Bronchial epithelial cell (primary cell): ENCODE measurements at places on chromosomes 4 and X.

- peak; percentile 23 for DNase-seq
Observed at GRCh38 chrX:152960115-152960514, 33.8 kb downstream of the PNMA5 start.

DNA sequence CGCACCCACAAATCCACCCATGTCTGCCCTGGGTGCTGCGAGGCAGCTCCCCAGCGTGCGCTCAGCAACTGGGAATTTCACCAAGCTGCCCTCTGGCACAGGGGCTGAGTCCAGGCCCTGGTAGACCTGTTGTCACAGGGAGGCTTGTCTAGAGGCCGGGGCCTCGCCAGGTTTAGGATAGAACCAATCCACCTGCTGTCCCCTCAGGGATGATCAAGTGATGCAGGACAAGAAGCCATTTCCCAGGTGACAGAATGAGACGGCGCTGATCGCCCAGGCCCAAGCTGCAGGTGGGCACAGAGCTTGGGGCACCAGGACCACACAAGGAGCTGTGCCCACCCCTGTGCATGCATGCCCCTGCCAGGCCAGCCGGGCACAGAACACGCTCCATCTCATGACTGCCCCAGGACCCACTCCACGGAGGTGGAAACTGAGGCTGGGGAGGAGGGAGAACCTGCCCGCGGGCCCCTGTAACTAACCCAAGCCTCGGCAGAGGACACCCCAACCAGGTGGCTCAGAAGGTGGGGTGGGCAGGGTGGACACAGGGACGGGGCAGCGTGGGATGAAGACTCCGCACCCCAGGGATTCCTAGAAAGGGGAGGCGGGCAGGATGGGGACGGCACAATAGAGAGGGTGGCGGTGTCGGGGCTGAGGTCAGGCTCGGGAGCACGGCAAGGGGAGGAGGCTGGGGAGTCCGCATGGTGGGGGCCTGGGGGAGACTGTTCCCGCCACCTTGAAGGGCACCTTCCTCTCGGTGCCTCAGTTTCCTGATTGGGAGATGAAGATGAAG is 78.0 kb downstream of the ZFYVE28 start:
- no peak for DNase-seq

DNA sequence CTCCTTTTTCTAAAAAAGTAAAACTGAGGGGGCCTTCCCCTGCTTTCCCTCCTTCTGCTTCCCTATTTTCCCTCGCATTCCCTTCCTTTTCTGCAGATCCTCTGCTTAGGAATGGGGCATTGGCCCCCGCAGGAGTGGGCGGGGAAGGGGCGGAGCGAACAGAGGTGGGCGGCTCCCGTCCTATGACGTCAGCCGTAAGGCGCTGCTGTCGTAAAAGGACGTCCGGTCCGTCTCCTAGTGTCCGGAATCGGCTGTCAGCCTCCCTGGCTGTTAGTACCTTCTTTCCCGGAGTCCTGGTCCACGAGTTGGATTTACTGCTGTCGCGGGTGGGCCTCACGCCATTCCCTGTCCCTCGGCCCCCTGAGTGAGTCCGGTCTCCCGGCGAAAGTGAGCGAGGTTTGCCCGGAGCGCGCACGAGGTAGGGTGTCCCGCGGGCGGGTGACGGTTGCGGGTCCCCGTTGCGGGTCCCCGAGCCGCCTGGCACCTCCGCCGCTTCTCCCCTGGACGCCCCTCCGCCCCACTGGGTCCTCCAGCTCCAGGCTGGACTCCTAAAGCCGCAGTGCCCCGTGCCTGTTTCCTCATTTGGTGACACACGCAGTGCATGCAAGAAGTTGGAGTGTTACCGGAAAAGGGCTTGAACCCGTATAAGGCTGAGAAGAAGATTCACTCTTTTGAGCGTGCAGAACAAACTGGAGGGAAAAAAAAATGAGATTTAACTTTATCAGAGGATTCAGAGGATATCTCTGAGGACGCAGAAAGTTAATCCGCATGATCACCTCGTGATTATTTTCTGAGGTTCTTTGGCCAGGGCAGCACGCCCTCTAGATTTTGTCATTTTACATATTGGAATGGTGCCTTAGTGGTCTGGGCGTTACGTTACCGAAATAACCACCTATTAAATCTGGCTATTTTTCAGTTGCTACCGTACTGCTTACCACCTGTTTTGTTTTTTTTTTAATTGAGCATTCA is at the start of gene ZNF330:
ZNF330 (plus strand) TSS at position 205 of the 969 bp plus-strand sequence. CDS start 1,477 bp downstream, outside the sequence.
- DNase-seq: peak; percentile 72

DNA sequence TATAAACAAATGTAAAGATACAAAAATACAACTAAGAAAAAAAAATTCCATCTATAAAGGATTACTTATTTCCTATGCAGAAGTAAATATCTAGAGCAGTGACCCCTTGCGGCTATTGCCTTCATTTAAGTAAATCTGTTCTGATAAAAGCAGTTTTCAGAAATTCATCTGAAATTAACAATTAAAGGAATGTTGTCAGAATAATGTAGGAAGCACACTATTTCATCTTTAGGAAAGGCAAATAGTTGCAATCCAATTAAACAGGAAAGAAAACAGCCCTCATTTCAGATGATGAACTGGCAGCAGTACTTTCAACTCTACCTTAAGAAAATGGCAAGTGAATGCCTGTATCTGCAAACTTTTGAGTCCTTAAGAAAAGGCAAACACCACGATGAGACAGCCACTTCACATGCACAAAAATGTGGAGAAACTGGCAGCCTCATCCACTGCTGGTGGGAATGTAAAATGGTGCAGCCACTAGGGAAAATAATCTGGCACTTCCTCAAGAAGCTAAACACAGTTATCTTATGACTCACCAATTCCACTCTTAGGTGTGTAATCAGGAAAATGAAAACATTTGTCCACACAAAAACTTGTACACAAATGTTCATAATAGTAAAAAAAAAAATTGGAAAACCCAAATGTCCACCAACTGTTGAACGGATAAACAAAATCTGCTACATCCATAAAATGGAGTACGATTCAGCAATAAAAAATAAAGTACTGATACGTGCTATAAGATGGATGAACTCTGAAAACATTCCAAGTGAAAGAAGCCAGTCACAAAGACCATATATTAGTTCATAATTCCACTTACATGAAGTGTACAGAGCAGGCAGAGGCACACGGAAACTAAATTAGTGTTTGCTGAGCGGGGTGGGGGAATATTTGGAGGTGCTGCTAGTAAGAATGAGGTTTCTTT is 2.0 kb upstream of the THAP9 start:
- DNase-seq: peak; percentile 83

- DNase-seq: no peak
Observed at GRCh38 chr4:2236944-2237666, 4.8 kb downstream of the HAUS3 start.

GRCh38 chr4:154472858-154473257 is 18.7 kb downstream of the DCHS2 start:
- no peak for DNase-seq

DNA sequence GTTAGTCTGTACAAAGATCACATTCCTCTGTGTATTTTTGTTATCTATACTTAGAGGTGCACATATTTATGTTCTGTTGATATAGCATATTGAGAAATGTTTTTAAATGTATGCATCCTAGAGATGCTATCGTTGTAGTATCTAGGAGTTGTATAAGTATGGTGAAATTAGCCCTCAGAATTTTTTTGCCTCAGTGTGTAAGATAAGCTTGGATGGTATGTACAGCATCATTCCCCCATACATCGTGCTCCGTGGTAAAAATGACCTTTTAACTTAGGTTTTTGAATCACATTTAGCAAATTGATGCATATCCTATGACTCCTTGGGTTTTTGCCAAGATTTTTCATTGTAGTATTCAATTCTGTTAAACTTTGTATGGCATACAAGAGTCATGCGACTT is 113.5 kb downstream of the RPA4 start:
- DNase-seq: no peak

- DNase-seq: peak; percentile 38
Observed at GRCh38 chrX:48083212-48083611, 11.8 kb upstream of the ZNF630 start.

DNA sequence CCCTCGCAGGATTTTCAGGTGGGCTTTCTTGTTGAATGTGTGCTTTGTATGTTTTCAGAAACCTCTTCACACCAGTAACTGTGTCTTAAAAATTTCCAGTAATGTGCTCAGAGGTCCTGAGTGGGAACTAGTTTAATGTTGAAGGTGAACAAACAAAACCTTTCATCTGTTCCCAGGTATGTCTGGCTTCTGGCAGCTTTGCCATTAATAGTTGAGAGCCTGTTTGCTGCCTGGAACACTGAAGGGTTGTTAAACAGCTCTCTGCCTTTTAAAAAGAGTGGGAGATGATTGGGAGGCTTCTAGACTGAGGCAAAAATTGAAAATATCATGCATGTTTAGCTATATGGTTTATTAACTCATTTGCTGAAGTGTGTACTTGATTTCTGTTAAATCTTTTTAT is 161.2 kb upstream of the AGTR2 start:
- no peak for DNase-seq

DNA sequence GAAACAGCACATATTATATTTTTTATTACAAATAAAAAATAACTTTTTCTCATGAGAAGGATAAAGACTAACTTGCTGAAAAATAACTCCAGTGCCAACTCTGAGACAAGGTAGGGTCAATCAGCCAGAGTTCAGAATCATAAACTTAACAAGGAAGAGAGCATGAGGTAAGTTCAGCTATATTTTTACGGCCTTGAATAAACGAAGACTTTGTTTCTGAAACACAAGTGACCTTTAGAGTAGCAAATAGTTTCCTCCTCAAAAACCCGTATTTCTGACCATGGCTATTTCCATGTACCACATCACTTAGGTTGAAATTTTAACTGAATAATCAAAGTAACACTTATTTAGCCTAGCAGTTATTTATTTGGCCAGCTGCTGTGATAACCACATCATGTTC is 45.5 kb downstream of the PRDM5 start:
- no peak for DNase-seq

- DNase-seq: no peak
Observed at GRCh38 chrX:152989292-152989658, 4.6 kb downstream of the PNMA5 start.

DNA sequence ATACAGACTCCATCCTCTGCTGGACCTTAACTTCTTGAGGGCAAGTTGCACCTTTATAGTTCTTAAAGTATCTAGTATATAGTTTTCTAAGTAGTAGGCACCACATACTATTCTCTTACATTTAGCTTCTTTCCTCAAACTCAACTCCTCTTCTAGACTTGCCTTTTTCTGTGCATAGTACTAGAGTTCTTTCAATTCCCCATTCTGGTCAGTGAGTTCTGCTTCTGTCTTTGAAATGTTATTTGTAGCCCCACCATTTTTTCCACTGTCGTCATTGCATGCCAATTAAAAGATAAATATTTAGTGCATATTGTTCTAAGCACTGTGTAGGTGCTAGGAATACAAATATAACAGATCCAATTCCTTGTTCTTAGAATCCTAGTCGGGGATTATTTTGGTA is 31.6 kb downstream of the CDKL5 start:
- no peak for DNase-seq

- DNase-seq: peak; percentile 29
Observed at GRCh38 chr4:24930151-24930550, 17.3 kb upstream of the CCDC149 start.

GRCh38 chrX:148371291-148371690 is 129.1 kb upstream of the AFF2 start:
- no peak for DNase-seq

GRCh38 chrX:103017542-103017941 is 46.4 kb downstream of the BEX1 start:
- no peak for DNase-seq

DNA sequence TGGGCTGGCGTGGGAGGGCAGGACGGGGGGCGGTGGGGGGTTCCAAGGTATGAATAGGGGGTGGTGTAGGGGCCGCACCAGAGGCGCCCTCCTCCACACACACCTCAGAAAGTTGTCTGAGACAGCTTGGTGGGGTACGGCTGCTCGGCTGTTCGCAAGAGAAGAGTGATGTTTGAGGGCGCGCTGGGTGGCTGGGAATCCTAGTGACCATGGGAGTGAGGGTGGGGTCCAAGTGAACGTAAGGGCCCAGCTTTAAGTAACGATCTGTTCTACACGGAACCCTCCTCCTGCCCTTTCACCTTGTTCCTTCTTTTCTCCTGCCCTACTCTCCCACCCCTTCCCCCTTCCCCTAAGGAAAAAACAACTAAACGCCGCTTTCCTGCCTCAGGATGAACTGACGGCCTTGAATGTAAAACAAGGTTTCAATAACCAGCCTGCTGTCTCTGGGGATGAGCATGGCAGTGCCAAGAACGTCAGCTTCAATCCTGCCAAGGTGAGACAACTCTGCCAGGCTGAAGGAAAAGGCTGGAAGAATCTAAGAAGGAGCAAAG is 664 bp downstream of the MED12 start:
- no peak for DNase-seq
